ENCODE measurements at places on chromosomes 7 and 10. TPM values are rescaled to one million over a fixed set of nuclear protein-coding genes. Genes with fewer than 3 reads are reported as not detected.
A peak's percentile ranks its signal among the peaks of the same experiment; 100 is the strongest.

- DNase-seq: no peak
Observed at GRCh38 chr7:149862156-149862555, 11.6 kb upstream of the ATP6V0E2 start.

DNA sequence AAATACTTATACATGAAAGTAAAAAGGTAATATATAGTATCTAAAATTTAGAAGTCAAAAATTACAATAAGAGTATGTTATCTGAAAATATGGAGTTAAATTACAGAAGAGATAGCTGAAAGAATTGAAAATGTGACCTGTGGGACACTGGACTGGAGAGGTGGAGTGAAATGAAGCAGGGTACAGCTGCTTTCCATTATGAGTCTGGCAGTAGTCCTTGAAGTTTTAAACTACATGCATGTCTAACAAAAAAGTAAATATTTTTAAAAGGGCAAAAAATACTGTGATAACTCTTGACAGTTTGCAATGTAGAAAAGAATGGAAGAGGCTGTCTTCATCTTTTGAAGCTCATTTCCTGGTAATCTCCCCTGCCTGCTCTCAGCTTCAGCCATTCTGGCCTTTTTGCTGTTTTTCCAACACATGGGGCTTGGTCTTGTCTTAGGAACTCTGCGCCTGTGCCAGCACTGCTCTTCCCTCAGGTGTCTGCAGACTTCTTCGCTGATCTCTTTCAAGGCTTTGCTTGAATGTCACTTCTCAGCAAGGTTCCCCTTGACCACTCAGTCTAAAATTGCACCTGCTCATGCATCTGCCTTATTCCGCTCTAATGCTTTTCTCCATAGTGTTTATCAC lies 36.9 kb downstream of the PTPRZ1 start:
- DNase-seq: no peak

DNA sequence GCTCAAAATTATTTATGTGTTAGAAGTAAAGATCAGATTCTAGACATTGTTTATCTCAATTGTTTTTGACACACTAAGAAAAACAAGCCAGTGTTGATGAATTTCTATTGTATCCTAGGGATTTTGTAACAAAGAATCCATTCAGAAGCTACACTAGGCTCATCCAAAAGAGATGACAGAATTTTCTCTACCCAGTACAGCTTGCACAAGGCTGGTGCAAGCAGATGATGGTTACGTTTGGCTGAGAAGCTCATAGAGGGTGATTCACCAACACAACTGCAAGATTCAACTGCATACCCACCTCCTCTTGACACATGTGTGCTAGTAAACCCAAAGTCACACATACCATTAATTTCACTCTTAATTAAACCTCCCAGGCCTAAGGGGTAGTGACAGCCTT lies 20.8 kb downstream of the GRM3 start:
- DNase-seq: no peak

GRCh38 chr10:97632949-97633884 lies at the start of gene MORN4:
MORN4 (minus strand) TSS chr10:97633500; CDS start chr10:97619653, 13,847 bp downstream.
- DNase-seq: peak; percentile 67

GRCh38 chr10:4006051-4006450 lies 221.0 kb upstream of the KLF6 start:
- DNase-seq: no peak

DNA sequence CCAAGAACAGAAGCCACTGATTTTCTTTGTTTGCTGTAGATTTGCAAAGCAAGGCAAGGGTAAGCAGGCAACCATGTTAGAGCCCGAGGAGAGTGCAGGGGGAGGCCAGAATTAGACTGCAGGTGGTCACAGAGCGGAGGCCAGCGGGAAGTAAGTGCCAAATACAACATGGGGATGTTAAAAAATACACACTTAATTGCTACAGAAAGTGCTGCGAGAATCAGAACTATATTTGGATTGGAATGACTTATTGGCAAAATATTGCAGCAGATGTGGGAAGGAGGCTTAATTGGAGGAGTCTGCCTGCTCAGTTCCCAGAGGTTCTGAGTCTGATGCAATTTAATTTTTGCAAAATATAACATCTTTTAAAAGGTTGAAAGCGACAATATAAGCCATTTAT lies 49.7 kb upstream of the ADCY1 start:
- no peak for DNase-seq

GRCh38 chr7:158021836-158022235 lies 565.8 kb downstream of the PTPRN2 start:
- no peak for DNase-seq

GRCh38 chr7:123749537-123749857 lies 694 bp upstream of the WASL start:
- no peak for DNase-seq

DNA sequence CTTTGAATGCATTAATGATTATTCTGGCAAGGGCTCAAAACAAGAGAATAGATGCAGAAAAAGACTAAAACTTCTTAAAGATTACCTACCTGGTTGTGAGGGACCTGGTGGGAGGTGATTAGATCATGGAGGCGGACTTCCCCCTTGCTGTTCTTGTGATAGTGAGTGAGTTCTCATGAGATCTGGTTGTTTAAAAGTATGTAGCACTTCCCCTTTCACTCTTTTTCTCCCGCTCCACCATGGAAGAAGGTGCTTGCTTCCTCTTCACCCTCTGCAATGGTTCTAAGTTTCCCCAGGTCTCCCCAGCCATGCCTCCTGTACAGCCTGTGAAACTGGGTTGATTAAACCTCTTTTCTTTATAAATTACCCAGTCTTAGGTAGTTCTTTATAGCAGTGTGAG lies 226.6 kb downstream of the ARHGAP12 start:
- DNase-seq: no peak

GRCh38 chr7:145644426-145645134 lies 472.0 kb upstream of the CNTNAP2 start:
- no peak for DNase-seq

DNA sequence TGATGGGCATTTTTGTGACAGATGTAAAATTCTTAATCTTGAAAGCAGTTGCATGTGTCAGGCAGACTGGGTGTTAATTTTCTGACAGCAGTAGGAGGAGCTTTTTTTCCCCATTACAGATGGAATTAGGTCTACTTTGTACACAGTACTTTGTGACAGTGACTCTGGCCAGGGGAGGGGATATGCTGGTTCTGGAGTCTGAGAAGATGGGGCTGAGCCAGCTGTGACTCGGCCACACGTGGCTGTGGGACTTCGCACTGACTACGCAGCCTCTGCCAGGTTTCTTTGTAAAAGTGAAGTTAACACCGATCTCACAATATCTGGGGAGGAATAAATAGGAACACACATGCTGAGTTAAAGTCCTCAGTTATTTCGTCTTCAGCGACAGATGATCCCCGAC lies 95.4 kb downstream of the MGMT start:
- no peak for DNase-seq

DNA sequence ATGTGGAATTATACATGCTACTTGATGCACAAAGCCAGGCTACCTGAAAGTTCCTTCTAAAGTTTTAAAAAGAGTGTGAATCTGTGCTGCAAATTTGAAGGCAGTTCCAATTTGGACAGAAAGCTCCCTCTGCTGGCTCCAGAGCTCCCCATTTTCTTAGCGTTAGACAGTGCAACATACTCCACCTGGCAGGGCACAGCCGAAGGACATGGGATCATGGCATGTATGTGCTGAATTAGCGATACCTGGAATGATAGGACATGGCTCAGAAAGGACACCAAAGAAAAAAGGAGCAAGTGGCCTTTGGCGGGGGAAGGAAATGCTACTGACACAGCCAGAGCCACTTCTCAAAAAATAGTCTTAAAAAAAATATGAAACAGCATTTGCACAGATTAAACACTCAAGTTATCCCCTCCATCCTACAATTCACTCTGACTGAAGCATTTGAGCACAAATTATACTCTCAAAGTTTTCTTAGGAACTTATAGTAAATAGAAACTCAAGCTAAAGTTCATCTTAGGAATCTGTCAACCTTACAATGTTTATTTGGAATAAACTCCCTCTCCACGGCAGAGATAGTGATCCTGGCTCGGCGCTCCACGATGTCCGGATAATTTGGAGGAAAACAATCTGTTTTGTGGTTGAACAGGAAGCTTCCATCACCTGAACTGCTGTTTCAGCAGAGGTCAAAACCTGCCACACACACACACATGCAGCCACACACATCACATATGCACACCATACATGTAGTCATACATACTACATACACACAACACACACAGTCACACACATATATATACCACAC lies 80.0 kb downstream of the C7orf25 start:
- no peak for DNase-seq

Gene DNAJC30
- 3.7 TPM for total RNA-seq

Gene ERVW-1
- not detected for total RNA-seq

Gene CALML3
- total RNA-seq: 144 TPM

Gene KMT2E
- 42.2 TPM for total RNA-seq

Gene LLCFC1
- total RNA-seq: not detected

Gene CLRN3
- total RNA-seq: 0.05 TPM

Gene ZNF736
- total RNA-seq: 11.6 TPM

Gene UTF1
- not detected for total RNA-seq

Gene HTR5A
- total RNA-seq: 0.85 TPM

Gene HMX2
- 0.05 TPM for total RNA-seq

Gene CUBN
- 1.7 TPM for total RNA-seq

Gene CLCN1
- total RNA-seq: 0.09 TPM

Gene CDNF
- 1.0 TPM for total RNA-seq
